Stimulated activated CD4-positive, alpha-beta T cell treated with anti-CD3 and anti-CD28 coated beads, TNF-alpha, amount 100 ng/mL, for 1 hour (primary cell): ENCODE measurements at places on chromosomes 1 and 21.
A peak's percentile ranks its signal among the peaks of the same experiment; 100 is the strongest.

GRCh38 chr1:167538657-167539056 lies 14.9 kb downstream of the CREG1 start:
- no peak for DNase-seq

GRCh38 chr1:116769994-116770393 lies 15.8 kb downstream of the CD2 start:
- DNase-seq: no peak

GRCh38 chr1:65832296-65832695 lies 39.6 kb downstream of the PDE4B start:
- no peak for DNase-seq

GRCh38 chr1:56676571-56677035 lies 31.5 kb downstream of the PRKAA2 start:
- DNase-seq: no peak

GRCh38 chr1:153945131-153945794 lies 1.3 kb downstream of the DENND4B start:
- DNase-seq: peak; percentile 47

DNA sequence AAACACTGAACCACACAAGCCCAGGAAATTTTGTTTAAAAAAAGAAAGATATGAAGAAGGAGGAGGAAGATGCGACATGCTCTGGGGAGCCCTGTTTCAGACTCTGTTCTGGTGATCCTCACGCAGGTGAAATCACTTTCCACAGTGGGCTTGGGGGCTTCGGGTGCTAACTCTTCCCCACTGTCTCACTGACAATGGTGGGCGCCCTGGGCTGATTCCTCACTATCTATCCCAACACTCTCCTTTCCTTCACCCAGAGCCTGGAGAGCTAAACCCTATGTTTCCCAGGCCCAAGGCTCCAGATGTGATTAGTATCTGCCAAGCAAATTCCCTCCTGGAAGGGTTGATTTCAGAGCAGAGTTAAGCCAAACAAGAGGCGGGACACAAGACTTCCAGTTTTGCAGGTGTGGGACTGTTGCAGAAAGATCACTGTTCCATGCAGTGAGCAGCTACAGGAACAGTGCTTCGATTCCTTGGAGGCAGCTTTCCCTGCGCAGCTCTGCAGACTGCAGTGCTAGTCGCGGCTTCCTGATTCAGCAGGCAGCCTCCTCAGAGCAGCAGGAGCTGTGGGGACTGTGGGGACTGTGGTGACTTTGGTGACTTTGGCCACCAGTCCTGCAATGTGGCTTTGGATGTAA lies 168.3 kb downstream of the RHOU start:
- no peak for DNase-seq
